NCI-H1930 (cell line): ENCODE measurements at places on chromosomes 6 and 20.
A peak's percentile ranks its signal among the peaks of the same experiment; 100 is the strongest.

DNA sequence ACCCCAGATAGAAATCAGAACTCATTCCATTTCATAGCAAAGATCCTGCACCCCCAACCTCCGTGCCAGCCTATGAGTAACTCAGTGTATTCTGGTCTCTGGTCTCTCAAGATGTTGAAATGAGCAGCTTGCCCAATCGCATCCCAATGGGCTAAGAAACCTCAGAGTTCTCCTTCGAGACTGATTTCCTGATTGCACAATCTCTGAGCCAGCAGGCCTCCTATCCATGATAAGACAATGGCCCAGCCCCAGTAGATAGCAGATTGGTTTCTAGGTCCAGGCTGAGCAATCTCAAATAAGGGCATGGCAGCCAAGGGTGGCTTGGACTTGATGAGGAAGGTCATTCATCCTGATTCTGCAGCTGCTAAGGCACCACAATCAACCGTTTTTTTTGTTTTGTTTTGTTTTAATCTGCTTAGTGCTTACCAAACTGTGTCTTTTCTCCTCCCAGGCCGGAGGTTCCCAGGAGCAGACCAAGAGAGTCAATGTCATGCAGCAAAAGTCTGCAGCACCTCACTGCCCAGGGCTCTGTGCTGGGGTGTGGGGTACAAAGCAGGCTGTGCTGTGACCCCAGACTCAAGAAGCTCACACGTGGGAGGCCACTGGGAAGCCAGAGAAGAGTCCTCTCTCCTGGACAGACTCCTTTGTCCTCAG lies 125.1 kb upstream of the NXT1 start:
- no peak for DNase-seq

DNA sequence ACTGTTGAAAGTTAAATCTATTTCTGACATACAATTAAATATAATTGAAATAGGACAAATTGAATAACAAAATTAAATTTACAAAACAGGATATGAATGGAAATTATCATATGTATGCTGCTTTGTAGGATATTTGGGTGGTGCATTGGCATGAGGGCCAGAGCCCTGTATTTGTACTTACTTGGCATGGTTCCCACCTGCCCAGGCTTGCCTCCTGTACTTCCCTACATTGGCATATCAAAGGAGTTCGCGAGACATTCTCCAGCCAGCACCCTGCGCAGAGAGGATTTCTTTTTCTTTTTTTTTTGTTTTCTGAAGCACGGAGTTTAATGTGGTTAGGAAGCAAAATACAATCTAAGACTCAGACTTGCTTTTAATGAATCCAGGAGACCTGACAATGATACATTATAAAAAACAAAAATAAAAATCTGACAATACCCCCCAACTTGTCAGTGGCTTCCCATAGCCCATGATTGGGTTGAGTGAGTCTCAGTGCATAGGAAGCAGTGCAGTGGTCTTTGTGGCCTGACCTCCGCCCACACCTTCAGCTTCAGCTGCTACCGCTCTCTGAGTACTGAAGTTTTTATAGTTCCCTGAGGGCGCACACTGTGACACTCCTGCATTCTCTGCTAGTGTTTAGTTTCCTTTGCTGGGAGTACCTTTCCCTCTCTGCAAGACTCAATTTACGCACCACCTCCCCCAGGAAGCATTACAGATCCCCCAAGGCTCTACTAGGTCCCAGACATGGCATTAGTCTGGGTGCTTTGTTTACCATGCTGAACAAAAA lies 440.8 kb downstream of the UTRN start:
- DNase-seq = no peak

- DNase-seq = no peak
Observed at GRCh38 chr6:124780623-124781022, 181.6 kb upstream of the RNF217 start.

- DNase-seq = no peak
Observed at GRCh38 chr6:75350156-75350555, 65.6 kb upstream of the TMEM30A start.

- no peak for DNase-seq
Observed at GRCh38 chr20:1286267-1287024, 20.4 kb downstream of the SNPH start.

DNA sequence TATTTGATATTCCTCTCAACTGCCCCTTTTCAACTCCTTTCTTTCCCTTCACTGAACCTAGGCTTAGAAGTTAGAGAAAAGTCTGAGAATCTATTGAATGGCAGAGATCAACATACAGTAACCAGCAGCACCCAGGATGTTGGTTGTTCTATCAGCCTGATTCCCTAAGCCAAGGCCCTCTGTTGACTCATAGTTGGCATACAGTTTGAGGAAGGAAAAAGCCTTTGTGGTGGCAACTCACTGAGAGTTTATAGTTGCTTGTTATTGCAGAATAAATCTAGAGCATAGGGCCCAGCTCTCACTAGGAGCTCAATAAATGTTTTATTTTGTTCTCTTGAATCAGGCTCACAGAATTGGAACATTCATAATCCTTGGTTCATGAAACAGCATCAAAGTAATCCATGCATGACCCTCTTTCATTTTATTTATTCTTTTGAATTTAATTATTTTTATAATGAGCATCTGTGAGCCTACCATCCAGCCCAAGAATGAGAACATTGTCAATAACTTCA lies 119.1 kb upstream of the ADGRF1 start:
- DNase-seq = peak; percentile 85

GRCh38 chr6:79403086-79403485 lies 134.1 kb downstream of the LCA5 start:
- DNase-seq = no peak

DNA sequence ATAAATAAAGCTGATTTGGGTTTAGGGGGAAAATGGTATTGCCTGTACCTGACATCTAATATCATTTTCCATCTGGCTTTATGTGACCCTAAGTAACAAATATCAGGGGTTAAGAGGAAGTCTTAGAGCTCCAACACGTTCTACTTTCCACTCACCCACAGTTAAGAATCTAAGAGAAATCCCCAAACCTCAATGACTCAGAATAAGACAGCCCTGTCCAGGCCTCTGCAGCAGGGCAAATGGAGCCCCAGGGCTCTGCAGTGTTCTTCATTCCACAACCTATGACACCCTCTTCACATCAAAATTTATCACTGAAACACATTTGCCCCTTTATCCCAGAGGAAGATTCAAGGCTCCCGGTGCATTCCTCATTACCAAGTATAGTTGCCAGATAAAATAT lies 20.3 kb upstream of the TENT5A start:
- no peak for DNase-seq

DNA sequence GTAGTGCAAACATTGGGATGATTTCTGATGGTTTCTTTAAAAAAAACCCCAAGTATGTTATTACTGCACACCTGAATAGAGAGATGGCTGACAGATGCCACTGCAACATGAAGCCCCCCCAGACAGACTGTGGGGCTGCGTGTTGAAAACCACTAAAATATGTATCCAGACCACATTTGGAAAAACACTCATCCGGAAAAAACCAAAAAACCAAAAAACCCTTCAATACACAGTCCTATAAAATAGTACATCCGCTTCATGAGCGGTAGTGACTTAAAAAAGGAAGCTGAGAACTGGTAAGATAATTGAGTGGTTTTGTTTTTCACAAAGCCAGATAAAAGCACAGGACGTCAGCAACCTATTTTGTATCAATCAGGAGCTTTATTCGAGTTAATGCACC lies 47.1 kb upstream of the EDN3 start:
- no peak for DNase-seq

- DNase-seq = no peak
Observed at GRCh38 chr20:6184086-6184485, 61.3 kb upstream of the FERMT1 start.
